ENCODE measurements at places on chromosomes 11 and 22. TPM values are rescaled to one million over a fixed set of nuclear protein-coding genes. Genes with fewer than 3 reads are reported as not detected.

- peaks cover 74% of the 10 kb centered on the region for H3K4me1 ChIP-seq
- peaks cover 18% of the 10 kb centered on the region for H3K36me3 ChIP-seq
- H3K27me3 ChIP-seq: no peaks in the 10 kb centered on the region
These were observed 1128.2 kb downstream of the BRD1 start for GRCh38 chr22:48699511-48699910.

GRCh38 chr11:23364076-23364475 lies 503.8 kb upstream of the CCDC179 start:
- H3K4me3 ChIP-seq: no peak overlapping the region
- no peak for DNase-seq
- no peaks in the 10 kb centered on the region for H3K27me3 ChIP-seq
- H3K4me1 ChIP-seq: no peaks in the 10 kb centered on the region

- no peak for DNase-seq
- no peaks in the 10 kb centered on the region for H3K27me3 ChIP-seq
- no peak overlapping the region for H3K4me3 ChIP-seq
- H3K27ac ChIP-seq: no peak overlapping the region
These were observed 33.2 kb downstream of the HIKESHI start for GRCh38 chr11:86335131-86335767.

DNA sequence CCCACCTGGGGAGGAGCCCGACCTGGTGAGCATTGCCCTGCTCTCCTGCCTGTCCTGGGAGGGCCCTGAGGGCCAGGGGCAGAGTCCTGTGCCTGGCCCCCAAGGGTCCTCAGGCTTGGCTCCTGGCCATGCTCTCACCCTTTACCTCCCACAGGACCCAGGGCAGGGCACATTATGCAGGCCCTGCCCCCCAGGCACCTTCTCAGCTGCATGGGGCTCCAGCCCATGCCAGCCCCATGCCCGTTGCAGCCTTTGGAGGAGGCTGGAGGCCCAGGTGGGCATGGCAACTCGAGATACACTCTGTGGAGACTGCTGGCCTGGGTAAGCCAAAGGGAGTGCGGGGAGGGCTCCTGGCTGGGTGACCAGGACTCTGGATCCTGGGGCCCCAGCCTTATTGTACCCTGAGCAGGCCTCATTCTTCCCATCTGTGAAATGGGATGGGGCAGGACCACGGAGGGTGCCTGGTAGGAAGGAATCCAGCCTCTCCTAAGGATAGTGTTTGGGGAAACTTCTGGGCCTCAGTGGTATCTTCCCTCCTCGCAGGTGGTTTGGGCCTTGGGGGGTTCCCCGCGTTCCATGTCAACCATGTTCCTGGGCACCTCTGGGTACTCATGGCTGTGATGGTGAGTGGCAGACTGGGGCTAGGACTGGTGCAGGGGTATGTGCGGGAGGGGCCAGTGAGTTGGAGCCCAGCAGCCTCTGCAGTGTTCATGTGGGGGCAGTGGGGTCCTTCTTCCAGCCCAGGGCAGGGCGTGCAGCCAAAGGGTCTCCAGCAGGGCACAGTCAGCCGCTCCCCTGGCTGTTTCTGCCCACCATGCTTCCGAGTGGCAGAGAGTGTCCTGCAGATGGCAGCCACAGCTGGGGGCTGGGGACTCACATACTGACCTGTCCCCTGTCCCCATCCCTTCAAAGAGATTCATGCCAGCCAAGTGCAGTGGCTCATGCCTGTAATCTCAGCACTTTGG lies 14.7 kb downstream of the RELT start:
- DNase-seq: no peak
- H3K36me3 ChIP-seq: peaks cover 69% of the 10 kb centered on the region
- H3K4me3 ChIP-seq: no peak overlapping the region
- no peaks in the 10 kb centered on the region for H3K27me3 ChIP-seq
- H3K4me1 ChIP-seq: peaks cover 49% of the 10 kb centered on the region

DNA sequence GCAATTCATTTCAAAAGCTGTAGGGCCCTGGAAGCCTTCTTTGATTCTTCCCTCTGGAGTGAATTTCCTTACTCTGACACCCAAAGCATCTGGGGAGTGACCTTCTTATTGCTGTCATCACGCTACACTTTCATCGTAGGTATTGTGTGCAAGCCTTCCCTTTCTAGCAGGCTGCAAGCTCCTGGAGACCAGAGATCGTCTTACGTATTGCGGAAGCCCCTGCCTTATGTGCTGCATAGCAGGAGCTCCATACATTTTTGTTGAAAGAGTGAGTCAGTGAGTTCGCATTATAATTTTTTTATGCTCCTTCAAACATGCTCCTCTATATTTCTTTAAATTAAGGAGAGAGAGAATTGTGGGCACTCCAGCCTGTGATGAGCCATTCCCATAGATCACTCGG lies 21.2 kb upstream of the TMEM218 start:
- no peak overlapping the region for H3K4me3 ChIP-seq
- peaks cover 5% of the 10 kb centered on the region for H3K4me1 ChIP-seq
- H3K27me3 ChIP-seq: no peaks in the 10 kb centered on the region
- no peak overlapping the region for H3K27ac ChIP-seq
- H3K36me3 ChIP-seq: no peaks in the 10 kb centered on the region

- no peaks in the 10 kb centered on the region for H3K36me3 ChIP-seq
- no peak for DNase-seq
- H3K27ac ChIP-seq: no peak overlapping the region
These were observed 9.0 kb downstream of the MAP6 start for GRCh38 chr11:75659836-75660235.

DNA sequence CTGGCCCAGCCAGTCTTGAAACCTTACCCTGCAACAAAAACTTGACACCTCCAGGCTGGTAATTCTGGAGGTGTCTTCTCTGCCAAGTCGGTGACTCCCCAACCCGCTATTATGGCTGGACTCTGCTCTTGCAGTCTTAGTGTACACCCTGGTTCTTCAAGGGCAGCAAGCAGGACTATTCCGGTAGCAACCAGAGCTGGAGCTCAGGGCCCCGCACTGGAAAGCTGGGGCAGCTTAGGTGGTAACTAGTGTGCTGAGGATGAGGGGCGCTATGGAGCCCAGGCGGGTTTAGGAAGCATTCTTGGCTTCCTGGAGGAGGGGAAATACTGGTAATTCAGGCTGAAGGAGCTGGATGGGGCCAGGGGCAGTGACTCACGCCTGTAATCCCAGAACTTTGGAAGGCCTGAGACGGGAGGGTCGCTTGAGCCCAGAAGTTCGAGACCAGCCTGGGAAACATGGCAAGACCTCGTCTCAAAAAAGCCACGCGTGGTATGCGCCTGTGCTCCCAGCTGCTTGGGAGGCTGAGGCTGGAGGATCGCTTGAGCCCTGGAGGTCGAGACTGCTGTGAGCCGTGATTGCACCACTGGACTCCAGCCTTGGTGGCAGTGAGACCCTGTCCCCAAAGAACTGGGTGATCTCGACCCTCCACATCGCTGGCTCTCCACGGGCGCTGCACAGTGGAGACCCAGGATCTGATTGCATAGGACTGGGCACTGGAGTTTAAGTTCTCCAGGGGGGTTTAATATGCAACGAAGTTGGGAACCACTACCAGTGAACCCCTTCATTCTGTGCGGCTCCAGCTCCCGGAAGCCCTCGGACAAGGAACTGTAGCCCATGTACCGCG lies 10.6 kb upstream of the AIFM3 start:
- peaks cover 28% of the 10 kb centered on the region for H3K27me3 ChIP-seq
- no peak overlapping the region for H3K4me3 ChIP-seq
- H3K4me1 ChIP-seq: peaks cover 18% of the 10 kb centered on the region
- DNase-seq: no peak
- H3K27ac ChIP-seq: no peak overlapping the region

DNA sequence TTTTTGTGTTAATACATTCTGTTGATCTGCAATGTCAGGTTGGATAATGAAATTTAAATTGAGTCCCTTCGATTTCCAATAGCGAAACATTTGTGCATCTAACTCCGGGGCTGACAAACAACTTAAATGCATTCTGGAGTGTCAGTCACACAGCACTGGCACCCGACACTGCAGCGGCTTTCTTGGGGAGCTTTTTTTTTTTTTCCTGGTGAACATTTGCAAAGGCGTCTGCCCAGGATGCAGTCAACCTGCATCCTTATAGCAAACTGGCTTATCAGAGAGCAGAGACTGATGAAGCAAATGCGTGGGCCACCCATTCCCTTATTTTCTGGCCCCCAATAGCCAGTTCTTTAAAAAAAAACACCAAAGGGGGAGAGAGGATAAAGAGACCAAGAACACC lies 1167.7 kb downstream of the LRRC4C start:
- peak overlapping the region; percentile 81 for H3K4me3 ChIP-seq
- peak overlapping the region; percentile 74 for H3K27ac ChIP-seq
- H3K36me3 ChIP-seq: no peaks in the 10 kb centered on the region
- H3K27me3 ChIP-seq: no peaks in the 10 kb centered on the region

- no peak for DNase-seq
- H3K27me3 ChIP-seq: no peaks in the 10 kb centered on the region
- H3K4me3 ChIP-seq: no peak overlapping the region
- no peak overlapping the region for H3K27ac ChIP-seq
- peaks cover 15% of the 10 kb centered on the region for H3K4me1 ChIP-seq
These were observed 1.0 kb downstream of the NLRP14 start for GRCh38 chr11:7021318-7021717.

The C11orf97 gene
- 4.7 TPM for total RNA-seq

The KCNK4 gene
- total RNA-seq: 1.0 TPM

The GNAZ gene
- 46.5 TPM for total RNA-seq

The OR52E8 gene
- not detected for total RNA-seq

The EXPH5 gene
- 8.2 TPM for total RNA-seq
